ENCODE measurements at places on chromosomes 12 and 14. TPM values are rescaled to one million over a fixed set of nuclear protein-coding genes. Genes with fewer than 3 reads are reported as not detected.

CCDC177 gene
- 0.05 TPM for total RNA-seq

EGLN3 gene
- 54.6 TPM for total RNA-seq

CCDC184 gene
- total RNA-seq, result 0.85 TPM

DAO gene
- total RNA-seq, result not detected

PPP2R5C gene
- total RNA-seq, result 118 TPM

NUDT14 gene
- total RNA-seq, result 7.3 TPM

MIP gene
- not detected for total RNA-seq

LBHD2 gene
- not detected for total RNA-seq

PUS7L gene
- total RNA-seq, result 41.2 TPM

TAS2R13 gene
- 14.3 TPM for total RNA-seq

C3AR1 gene
- total RNA-seq, result 7.0 TPM

SLC6A13 gene
- total RNA-seq, result 0.53 TPM

CRACR2A gene
- total RNA-seq, result 6.2 TPM

CLEC9A gene
- 0.90 TPM for total RNA-seq

GALNT16 gene
- total RNA-seq, result 11.4 TPM

JDP2 gene
- total RNA-seq, result 24.6 TPM

DACT1 gene
- 83.9 TPM for total RNA-seq

KCNH3 gene
- total RNA-seq, result 0.58 TPM

CKB gene
- total RNA-seq, result 121 TPM

PPP1CC gene
- 203 TPM for total RNA-seq

KCNC2 gene
- total RNA-seq, result 0.32 TPM

CMA1 gene
- total RNA-seq, result 3.2 TPM

GZMH gene
- total RNA-seq, result not detected

EXOC3L4 gene
- 0.79 TPM for total RNA-seq

SOAT2 gene
- not detected for total RNA-seq

SIX4 gene
- total RNA-seq, result 9.9 TPM

HOXC6 gene
- total RNA-seq, result 1.5 TPM

GPR137C gene
- 14.0 TPM for total RNA-seq

TOMM20L gene
- total RNA-seq, result not detected

KLRF1 gene
- 1.5 TPM for total RNA-seq

HOXC4 gene
- total RNA-seq, result 1.6 TPM

SERPINA6 gene
- not detected for total RNA-seq

SLC17A8 gene
- total RNA-seq, result 0.95 TPM

RD3L gene
- total RNA-seq, result not detected

ACSM4 gene
- total RNA-seq, result not detected

CLEC2B gene
- total RNA-seq, result 20.4 TPM

TBX3 gene
- 123 TPM for total RNA-seq

C12orf54 gene
- 1.5 TPM for total RNA-seq

SLCO1A2 gene
- not detected for total RNA-seq

STXBP6 gene
- 42.9 TPM for total RNA-seq

COPZ1 gene
- 113 TPM for total RNA-seq

PRH2 gene
- not detected for total RNA-seq

C12orf42 gene
- 0.32 TPM for total RNA-seq

KRT79 gene
- not detected for total RNA-seq

KRT75 gene
- not detected for total RNA-seq

Data from urinary bladder (tissue), 4 donors.